ENCODE measurements at places on chromosomes 4 and X. TPM values are rescaled to one million over a fixed set of nuclear protein-coding genes. Genes with fewer than 3 reads are reported as not detected.

Gene CFAP299
- not detected for total RNA-seq

Gene SSR4
- 377 TPM for total RNA-seq

Gene SRPX
- total RNA-seq: 7.6 TPM

Gene HTR2C
- total RNA-seq: not detected

Gene FAT1
- 300 TPM for total RNA-seq

Gene PYURF
- total RNA-seq: 58.6 TPM

Gene OTUD6A
- not detected for total RNA-seq

Gene CXCL6
- total RNA-seq: 0.42 TPM

Gene CD99L2
- total RNA-seq: 15.4 TPM

Gene MGARP
- total RNA-seq: not detected

Gene ENPP6
- total RNA-seq: 0.27 TPM

Gene GAGE2A
- not detected for total RNA-seq

Gene SOX3
- total RNA-seq: not detected

GRCh38 chr4:1588306-1588705, 95.8 kb downstream of the FAM53A start:
- H3K36me3 ChIP-seq: no peaks in the 10 kb centered on the region
- no peaks in the 10 kb centered on the region for H3K27me3 ChIP-seq
- H3K4me3 ChIP-seq: no peak overlapping the region
- no peak overlapping the region for H3K27ac ChIP-seq
- H3K4me1 ChIP-seq: no peaks in the 10 kb centered on the region
- no peak for DNase-seq

DNA sequence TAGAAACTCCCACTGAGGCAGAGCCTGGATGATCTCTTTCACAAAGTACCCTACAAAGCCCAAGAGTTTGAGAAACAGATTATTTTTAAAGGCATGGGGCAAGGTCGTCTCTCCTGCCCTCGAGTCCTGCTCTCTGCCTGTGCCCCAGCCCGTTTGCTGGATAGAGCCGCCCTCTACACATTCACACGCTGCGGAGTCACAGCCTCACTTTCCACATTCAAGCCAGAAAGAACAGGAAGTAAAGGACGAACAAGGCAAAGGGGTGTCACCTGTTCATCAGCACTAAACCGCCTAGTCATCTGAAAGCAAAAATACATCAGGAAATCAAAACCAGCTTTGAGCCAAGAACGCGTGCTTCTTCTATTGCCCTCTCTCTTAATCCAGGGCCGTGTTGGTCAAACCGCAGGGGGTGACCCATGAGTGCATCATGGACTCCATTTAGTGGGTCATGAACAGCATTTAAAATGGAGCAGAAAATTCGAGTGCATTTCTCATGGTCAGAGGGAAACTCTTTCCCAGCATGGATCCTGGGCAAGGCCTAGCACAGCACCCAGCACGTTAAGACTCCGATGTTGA, 83.4 kb downstream of the PHKA2 start:
- no peaks in the 10 kb centered on the region for H3K36me3 ChIP-seq
- H3K27me3 ChIP-seq: no peaks in the 10 kb centered on the region
- H3K4me3 ChIP-seq: no peak overlapping the region
- no peaks in the 10 kb centered on the region for H3K4me1 ChIP-seq

GRCh38 chr4:169040559-169041261, 30.7 kb upstream of the CBR4 start:
- peak; percentile 50 for DNase-seq
- H3K27ac ChIP-seq: no peak overlapping the region
- H3K4me1 ChIP-seq: no peaks in the 10 kb centered on the region
- no peaks in the 10 kb centered on the region for H3K27me3 ChIP-seq
- no peaks in the 10 kb centered on the region for H3K36me3 ChIP-seq

GRCh38 chr4:108881986-108882385, 119.1 kb upstream of the ETNPPL start:
- H3K4me1 ChIP-seq: no peaks in the 10 kb centered on the region
- H3K27me3 ChIP-seq: no peaks in the 10 kb centered on the region
- H3K4me3 ChIP-seq: no peak overlapping the region
- no peak overlapping the region for H3K27ac ChIP-seq
- DNase-seq: no peak
- no peaks in the 10 kb centered on the region for H3K36me3 ChIP-seq

- H3K4me3 ChIP-seq: peak overlapping the region; percentile 34
- H3K4me1 ChIP-seq: peaks cover 6% of the 10 kb centered on the region
- peaks cover 18% of the 10 kb centered on the region for H3K27me3 ChIP-seq
- H3K27ac ChIP-seq: no peak overlapping the region
- H3K36me3 ChIP-seq: no peaks in the 10 kb centered on the region
These were observed 14.4 kb downstream of the BCOR start for GRCh38 chrX:40083120-40083978.

GRCh38 chrX:47221756-47222155, 3.3 kb downstream of the CDK16 start:
- DNase-seq: no peak
- H3K36me3 ChIP-seq: no peaks in the 10 kb centered on the region
- H3K27me3 ChIP-seq: no peaks in the 10 kb centered on the region
- H3K4me3 ChIP-seq: no peak overlapping the region
- no peak overlapping the region for H3K27ac ChIP-seq

GRCh38 chr4:138697851-138698250, 317.7 kb upstream of the NOCT start:
- no peaks in the 10 kb centered on the region for H3K36me3 ChIP-seq
- DNase-seq: no peak
- no peak overlapping the region for H3K27ac ChIP-seq
- H3K27me3 ChIP-seq: no peaks in the 10 kb centered on the region
- no peaks in the 10 kb centered on the region for H3K4me1 ChIP-seq

DNA sequence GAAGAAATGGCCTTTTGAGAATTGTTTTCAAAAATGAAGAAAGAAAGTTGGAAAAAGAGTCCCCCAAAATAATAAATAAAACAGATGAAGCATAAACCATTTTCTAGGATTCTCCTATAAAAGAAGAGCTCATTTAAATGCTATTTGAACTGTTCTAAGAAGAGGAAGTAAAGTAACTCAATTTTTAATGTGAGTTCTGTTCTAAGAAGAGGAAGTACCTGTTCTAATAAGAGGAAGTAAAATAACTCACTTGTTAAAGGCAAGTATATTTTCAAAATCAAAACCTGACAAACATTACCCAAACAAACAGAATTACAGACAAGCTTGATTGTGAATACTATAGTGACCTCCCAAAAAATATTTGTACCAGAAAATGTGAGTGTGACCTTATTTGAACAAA, 1326.3 kb downstream of the C4orf33 start:
- H3K36me3 ChIP-seq: no peaks in the 10 kb centered on the region
- no peaks in the 10 kb centered on the region for H3K27me3 ChIP-seq
- no peak for DNase-seq

- H3K4me3 ChIP-seq: no peak overlapping the region
- H3K27ac ChIP-seq: no peak overlapping the region
- no peaks in the 10 kb centered on the region for H3K36me3 ChIP-seq
- H3K27me3 ChIP-seq: no peaks in the 10 kb centered on the region
- DNase-seq: no peak
- no peaks in the 10 kb centered on the region for H3K4me1 ChIP-seq
These were observed 11.5 kb downstream of the ETNPPL start for GRCh38 chr4:108751321-108751720.

GRCh38 chrX:64456828-64457227, 61.6 kb upstream of the MTMR8 start:
- no peak overlapping the region for H3K27ac ChIP-seq
- H3K4me1 ChIP-seq: no peaks in the 10 kb centered on the region

- no peaks in the 10 kb centered on the region for H3K36me3 ChIP-seq
- H3K27me3 ChIP-seq: no peaks in the 10 kb centered on the region
- no peak overlapping the region for H3K4me3 ChIP-seq
- no peak for DNase-seq
- H3K27ac ChIP-seq: no peak overlapping the region
These were observed 1123.7 kb upstream of the POU3F4 start for GRCh38 chrX:82384401-82384800.

DNA sequence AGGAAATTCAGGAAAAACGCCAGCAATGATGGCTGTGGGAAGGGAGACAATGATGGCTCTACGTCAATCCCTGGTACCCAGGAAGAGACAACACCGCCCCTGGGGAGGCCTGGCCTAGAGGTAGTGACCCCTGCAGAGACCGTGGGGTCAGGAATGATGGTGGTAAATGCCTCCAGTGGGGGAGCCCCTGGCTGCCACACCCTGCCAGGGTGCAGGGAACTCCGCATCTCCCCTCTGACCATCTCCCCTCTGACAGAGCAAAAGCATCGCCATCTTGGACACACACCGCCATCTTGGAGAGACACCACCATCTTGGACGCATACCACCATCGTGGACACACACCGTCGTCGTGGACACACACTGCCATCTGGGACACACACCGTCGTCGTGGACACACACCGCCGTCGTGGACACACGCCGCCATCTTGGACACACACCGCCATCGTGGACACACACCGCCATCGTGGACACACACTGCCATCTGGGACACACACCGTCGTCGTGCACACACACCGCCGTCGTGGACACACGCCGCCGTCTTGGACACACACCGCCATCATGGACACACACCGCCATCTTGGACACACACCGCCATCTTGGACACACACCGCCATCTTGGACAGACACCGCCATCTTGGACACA, 9.9 kb downstream of the ASMTL start:
- no peak overlapping the region for H3K27ac ChIP-seq
- no peak overlapping the region for H3K4me3 ChIP-seq
- H3K27me3 ChIP-seq: no peaks in the 10 kb centered on the region
- no peak for DNase-seq
- H3K4me1 ChIP-seq: no peaks in the 10 kb centered on the region

DNA sequence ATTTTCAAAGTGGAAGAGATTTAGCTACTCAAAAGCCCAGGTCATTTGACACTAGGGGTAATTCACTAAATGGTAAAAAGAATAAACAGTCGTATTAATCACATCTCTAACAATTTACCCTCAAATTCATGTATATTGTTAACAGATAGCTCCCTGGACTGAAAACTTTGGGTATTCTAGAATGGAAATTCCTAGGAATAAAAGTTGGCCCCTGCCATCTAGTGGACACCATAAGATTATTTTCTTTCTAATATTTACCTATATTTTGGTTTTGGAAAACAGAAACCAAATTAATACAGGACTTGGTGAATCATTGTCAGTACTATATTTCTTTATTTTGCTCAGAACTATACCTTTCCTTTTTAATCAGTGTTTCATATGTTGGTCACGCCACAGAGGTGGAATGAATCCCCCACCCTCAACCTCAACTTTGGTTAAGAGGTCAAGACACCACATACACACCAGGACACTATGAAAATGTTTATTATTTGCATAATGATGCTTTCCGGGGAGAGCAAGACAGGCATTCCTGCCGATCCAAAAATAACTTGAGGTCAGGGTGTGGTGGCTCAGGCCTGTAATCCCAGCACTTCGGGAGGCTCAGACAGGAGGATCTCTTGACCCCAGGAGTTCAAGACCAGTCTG, 96.2 kb upstream of the APOOL start:
- H3K27ac ChIP-seq: no peak overlapping the region
- no peaks in the 10 kb centered on the region for H3K27me3 ChIP-seq
- H3K4me1 ChIP-seq: no peaks in the 10 kb centered on the region
- no peaks in the 10 kb centered on the region for H3K36me3 ChIP-seq

DNA sequence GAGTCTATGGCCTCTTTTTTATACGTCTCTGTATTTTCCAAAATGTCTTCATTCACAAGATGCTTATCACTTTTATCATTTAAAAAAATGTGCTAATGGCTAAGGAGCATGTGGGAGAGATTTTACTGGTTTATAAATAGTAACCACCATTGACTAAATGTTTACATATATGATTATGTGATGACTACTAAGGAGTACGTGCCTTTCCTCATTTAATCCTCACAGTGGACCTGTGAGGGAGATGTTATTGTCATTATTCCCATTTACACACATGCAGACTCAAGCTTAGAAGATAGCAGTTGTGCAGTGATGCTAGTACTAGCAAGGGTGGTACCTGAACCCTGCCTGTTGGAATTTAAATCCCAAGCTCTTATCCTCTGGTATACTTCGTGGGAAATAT, 2.4 kb downstream of the SRD5A3 start:
- no peaks in the 10 kb centered on the region for H3K4me1 ChIP-seq
- no peak for DNase-seq
- no peak overlapping the region for H3K27ac ChIP-seq
- H3K36me3 ChIP-seq: no peaks in the 10 kb centered on the region

GRCh38 chr4:53676402-53676871, 85.2 kb upstream of the LNX1 start:
- DNase-seq: no peak
- H3K27ac ChIP-seq: no peak overlapping the region
- no peaks in the 10 kb centered on the region for H3K27me3 ChIP-seq
- no peaks in the 10 kb centered on the region for H3K36me3 ChIP-seq
- no peak overlapping the region for H3K4me3 ChIP-seq

- H3K4me1 ChIP-seq: no peaks in the 10 kb centered on the region
- H3K4me3 ChIP-seq: no peak overlapping the region
- no peak for DNase-seq
- no peak overlapping the region for H3K27ac ChIP-seq
- no peaks in the 10 kb centered on the region for H3K27me3 ChIP-seq
These were observed 931.7 kb upstream of the HS3ST1 start for GRCh38 chr4:12360391-12360790.

DNA sequence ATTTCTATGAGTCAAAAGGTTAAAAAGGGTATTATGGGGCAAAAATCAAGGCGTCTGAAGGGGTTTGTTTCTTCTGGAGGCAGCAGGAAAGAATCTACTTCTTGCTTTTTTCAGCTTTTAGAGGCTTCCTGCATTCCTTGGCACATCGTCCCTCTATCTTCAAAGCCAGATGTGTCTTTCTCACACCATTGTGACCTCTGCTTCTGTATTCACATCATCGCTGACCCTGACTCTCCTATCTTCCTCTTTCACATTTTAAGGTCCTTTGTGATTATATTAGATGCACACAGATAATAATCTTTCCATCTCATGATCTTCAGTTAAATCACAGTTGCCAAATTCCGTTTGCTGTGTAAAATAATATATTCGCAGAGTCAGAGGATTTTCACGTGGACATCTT, 112.7 kb downstream of the PPP4R3C start:
- no peak for DNase-seq
- no peaks in the 10 kb centered on the region for H3K4me1 ChIP-seq
- no peaks in the 10 kb centered on the region for H3K27me3 ChIP-seq
- no peak overlapping the region for H3K27ac ChIP-seq

GRCh38 chr4:140103676-140104075, 50.3 kb downstream of the MAML3 start:
- H3K27ac ChIP-seq: no peak overlapping the region
- no peaks in the 10 kb centered on the region for H3K4me1 ChIP-seq
- no peak for DNase-seq
- H3K27me3 ChIP-seq: no peaks in the 10 kb centered on the region
- H3K4me3 ChIP-seq: no peak overlapping the region
